NCI-H2081 treated with DMSO at 0.1 percent for 48 hours (cell line): ENCODE measurements at places on chromosomes 12 and 14.

- DNase-seq = no peak
These were observed 51.7 kb upstream of the MYF6 start for GRCh38 chr12:80655751-80656150.

GRCh38 chr12:77788231-77789168 lies 42.2 kb upstream of the NAV3 start:
- no peak for DNase-seq

- no peak for DNase-seq
These were observed 17.4 kb downstream of the ACVRL1 start for GRCh38 chr12:51924551-51925319.

DNA sequence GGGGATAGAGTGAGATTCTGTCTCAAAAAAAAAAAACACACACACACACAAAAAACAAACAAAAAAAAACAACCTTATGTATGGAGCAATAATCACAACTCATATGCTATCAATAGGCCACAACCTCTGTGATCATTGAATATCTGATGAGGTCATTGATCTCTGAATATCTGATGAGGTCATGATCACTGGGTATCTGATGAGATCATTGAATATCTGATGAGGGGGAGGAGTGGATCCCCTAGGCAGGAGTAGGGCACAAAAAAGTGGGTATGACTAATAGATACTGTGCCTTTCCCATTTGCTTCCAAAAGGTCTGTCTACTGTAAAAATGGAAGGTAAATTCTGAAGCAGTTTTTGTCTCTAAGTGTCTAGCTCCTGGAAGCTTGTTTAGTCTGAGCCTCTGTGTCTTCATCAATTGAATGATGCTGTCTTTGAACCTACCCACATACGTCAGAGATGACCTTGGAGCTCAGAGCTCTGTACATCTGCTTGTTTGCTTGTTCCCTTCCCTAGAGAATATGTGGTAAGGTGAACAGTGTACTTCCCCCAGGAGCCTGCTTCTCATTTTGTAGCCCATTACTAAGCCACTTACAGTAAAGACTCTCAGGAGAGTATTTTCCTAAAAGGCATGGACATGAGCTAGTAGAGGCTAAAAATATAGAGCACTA lies 13.6 kb downstream of the PAH start:
- no peak for DNase-seq

GRCh38 chr12:1013618-1014489 lies 22.8 kb downstream of the ERC1 start:
- DNase-seq = no peak

DNA sequence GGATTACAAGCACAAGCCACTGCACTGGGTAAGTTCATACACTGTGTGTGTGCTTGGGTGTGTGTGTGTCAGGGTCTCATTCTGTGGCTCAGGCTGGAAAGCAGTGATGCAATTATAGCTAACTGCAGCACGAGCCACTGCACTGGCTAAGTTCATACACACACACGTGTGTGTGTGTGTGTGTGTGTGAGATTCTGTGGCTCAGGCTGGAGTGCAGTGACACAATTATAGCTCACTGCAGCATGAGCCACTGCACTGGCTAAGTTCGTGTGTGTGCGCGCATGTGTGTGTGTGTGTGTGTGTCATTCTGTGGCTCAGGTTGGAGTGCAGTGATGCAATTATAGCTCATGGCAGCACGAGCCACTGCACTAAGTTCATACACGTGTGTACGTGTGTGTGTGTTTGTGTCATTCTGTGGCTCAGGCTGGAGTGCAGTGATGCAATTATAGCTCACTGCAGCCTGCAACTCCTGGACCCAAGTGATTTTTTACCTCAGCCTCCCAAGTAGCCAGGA lies 85.4 kb downstream of the HECTD1 start:
- DNase-seq = no peak

- no peak for DNase-seq
These were observed 284.3 kb upstream of the SYT1 start for GRCh38 chr12:78580296-78580695.

DNA sequence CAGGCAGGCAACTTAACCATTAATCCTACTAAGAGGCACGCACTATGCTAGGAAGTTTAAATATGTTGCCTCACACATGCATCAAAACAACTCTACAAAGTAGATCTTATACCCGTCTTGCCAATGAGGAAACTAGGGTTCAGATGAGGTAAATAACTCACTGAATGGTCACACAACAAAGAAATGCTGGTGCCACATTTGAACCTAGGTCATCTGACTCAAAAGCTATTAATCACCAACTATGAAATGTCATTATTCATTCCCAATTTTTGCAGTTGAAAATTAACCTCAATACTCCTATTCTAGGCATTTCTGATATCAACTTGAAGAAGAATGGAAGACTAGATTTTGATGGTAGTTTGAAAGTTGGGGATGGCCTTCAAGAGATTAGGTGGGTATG lies 2.8 kb upstream of the PYROXD1 start:
- DNase-seq = no peak

- DNase-seq = no peak
These were observed 4.3 kb downstream of the OLR1 start for GRCh38 chr12:10167599-10167998.

DNA sequence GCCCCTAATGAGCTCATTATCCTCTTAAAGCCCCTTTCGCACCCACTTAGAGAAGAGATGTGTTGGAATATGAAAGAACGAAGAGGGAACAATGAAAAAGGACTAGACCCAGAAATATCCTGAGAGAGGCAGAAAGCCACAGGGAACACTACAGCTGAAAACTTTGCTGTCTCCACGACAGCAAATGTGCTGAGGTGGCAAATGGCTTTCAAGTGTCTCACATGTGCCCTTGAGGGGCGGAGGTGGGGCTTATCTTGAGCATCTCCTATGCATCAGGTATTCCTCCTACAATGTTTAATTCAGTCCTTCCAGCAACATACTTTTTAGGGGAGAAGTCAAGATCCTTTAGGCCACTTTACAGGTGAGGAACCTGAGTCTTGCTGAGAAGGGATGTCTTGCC lies 62.9 kb downstream of the WSCD2 start:
- no peak for DNase-seq

DNA sequence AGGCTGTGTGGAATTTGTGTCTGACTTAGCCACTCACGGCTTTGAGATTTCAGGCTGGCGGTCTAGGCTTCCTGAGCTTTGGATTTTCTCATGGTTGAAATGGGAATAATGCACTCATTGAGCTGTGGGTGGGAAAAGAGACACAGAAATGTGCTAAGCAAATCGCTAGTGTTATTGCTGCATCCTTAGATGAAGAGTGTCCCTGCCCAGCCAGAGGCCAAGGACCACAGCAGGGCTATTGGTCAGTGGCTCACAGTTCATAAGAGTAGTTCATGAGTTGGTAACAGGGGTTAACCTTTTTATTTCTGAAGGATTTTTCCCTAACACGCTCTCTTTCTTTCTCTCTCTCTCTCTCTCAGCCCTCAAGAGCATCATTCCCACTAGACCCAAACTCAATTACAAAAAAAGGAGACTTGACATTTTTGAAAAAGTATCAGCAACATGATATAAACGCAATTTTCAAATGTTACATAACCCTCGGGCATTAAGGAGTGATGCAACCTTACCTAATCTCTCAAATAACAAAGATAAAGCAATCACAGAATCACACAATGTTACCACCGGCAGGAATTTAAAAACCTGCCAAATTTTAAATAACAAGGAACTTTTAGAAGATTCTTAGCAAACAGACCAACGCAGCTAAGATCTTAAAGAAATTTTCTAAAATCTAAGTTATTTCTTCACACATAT lies 36.7 kb upstream of the RMST start:
- no peak for DNase-seq

DNA sequence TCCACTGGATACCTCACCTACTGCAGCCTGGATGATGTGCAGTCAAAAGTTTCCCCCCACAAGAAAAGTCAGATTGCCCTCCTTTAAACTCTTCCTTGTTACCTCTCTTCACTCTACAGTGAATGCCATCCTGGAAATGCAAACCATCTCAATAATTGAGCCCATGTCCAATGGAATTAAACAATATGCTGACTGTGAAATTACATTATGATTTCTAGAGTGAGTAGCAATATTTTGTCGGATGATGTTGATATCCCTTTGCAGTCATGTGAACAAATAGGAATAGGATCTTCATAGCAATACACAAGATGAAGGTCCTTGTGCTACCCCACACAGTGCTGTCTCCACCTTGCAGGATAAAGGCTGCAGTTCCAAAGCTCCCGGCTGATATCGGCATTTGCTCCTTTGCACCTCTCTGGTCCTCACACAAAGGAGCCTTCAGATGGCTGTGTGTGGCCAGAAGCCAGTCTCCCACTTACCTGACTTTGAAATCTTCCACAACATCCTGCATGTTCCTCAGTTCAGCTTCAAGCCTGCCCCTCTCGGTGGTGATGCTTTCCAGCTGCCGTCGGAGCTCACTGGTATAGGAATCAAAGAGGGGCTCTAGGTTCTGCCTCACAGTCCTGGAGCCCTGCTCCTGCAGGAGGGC lies 1.5 kb downstream of the KRT75 start:
- DNase-seq = no peak

GRCh38 chr14:35088514-35088913 lies 33.3 kb downstream of the PPP2R3C start:
- no peak for DNase-seq

- no peak for DNase-seq
These were observed 3.0 kb downstream of the SDSL start for GRCh38 chr12:113424915-113425823.

DNA sequence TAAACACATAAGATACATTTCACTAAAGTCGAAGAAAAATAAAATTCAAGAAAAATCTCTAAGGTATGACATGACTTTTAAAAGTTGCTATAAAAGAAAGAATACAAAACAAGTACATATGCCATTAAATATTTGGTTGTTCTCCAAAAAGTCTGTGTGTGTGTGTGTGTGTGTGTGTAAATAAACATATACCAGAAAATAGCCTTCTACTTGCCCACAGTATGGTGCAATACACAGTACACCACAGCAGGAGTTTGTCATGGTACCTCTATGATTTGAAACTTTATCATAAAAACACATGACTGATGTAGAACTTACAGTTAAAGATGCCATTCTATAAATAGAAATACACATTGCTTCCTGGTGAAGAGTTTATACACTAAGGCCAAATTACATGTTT lies 692.7 kb upstream of the MGAT4C start:
- DNase-seq = no peak

GRCh38 chr12:132711080-132711843 lies 620 bp downstream of the PGAM5 start:
- DNase-seq = no peak

- no peak for DNase-seq
These were observed 259.7 kb upstream of the DCN start for GRCh38 chr12:91441993-91442952.

DNA sequence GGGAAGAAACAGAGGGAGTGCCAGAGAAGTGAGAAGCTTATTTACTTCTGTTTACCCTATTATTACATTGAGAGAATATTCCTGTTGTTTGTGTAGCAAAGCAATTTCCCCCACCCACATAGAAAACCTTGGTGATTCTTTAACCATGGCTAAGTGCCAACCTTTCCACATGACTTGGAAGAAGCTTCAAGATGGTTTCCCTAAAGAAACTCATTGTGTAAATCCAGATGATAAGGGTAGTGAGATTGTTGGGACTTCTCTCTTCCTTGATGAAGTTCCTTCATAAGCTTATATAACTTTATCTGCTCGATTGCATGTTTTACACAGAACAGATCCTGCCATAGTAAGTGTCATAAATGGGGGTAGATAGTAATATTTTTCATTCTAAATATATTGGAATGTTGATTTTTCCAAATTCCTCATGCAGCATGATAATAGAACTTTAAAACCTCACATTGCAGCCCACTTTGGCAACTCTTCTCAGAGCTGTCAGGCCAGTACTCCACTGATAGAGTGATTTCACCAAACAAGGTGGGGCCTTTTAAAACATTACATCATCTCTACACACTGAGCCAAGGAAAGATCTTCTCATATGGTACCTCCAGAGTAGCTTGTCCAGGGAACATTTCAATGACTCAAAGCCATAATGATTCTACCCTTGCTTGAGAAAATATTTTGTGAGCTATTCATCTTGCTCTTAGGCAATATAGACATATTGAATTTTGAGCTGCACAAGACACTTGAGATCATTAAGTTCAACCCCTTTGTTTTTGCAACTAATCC lies 47.8 kb upstream of the KIF21A start:
- DNase-seq = no peak

DNA sequence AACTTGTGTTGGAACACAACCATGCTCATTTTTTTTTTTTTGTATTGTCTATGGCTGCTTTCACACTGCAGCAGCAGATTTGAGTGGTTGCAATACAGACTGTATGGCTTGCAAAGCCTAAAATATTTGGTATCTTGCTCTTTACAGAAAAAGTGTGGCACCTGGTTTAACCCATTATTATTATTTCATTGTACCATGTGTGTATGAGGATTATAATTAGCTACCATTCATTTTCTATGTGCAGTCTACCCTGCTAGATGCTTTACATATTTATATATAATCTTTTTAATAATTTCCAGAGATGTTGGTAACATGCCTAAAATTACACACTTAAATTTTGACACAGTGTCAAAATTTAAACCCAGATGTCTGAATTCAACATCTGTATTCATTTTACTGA lies 37.7 kb downstream of the SPATS2 start:
- no peak for DNase-seq

- DNase-seq = no peak
These were observed 258.4 kb upstream of the HMGA2 start for GRCh38 chr12:65565601-65566560.

DNA sequence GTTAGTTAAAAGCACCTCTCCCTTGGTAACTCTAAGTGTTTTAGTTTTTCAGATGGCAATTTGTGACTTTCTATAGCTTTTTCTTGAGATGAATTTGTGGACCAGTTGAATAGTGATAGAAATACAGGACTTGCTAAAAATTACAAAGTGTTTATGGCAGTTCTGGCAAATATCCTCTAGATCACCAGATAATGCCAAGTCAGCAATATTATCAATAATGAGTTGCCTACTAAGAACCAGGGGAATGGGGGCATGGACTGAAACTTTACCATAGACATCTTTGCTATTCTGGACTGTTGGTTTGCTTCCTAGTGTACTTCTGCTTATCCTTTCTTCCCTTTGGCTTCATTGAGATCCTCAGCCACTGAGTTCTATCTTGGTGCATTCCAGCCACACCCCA lies 584.2 kb downstream of the DIO2 start:
- DNase-seq = no peak

- no peak for DNase-seq
These were observed 24.7 kb downstream of the SERPINA3 start for GRCh38 chr14:94636744-94637412.

DNA sequence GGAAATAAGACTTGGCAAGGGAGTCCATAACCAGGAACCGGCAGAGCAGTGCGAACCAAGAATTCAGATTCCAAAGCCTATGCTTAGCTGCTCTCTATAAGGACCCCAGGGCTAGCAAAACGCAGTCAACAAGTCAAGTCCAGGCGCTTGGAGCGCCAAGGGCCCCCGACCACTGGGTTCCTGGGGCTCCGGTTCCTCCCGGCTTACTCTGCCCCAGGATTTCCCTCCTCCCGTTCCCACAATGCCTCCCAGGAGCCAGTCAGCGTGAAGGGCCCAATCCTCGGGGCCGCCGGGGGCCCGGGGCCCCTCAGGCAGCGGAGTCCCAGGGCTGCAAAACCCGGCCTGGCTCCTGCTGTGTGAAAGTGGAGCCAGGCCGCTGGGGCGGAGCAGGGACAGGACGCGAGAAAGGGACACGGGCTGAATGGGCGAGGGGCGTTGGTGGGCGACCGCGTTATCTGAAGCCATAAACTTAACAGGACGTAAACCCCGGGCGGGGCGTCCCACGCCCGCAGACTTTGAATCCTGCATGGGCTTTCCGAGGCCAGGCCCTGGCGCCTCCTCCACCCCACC lies 1.5 kb downstream of the KRT8 start:
- DNase-seq = no peak
